Fibroblast of skin of left biceps (primary cell): ENCODE measurements at places on chromosomes 13 and 19.

- no peak for DNase-seq
Measured at GRCh38 chr13:20989656-20990321, 71.6 kb downstream of the LATS2 start.

DNA sequence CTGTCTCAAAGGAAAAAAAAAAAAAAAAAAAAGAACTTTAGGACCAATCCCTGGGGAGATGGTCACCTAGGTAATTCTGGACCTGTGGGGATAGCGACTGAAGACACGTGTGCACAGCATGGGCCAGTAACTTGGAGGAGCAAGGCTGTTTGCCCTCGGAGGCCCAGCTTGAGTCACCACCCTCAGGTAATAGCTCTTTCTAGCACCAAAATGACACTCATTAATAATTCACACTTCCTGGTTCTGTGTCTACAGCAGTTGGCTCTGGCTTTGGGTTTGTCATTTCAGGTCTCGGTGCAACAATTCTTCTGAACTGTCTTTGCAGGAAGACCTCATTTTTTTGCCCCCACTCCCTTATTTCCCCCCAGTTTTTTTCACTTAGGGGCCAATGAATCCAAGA is 3.9 kb upstream of the ATP11A start:
- DNase-seq: no peak

- no peak for DNase-seq
Measured at GRCh38 chr13:108897955-108898354, 268.5 kb downstream of the MYO16 start.

DNA sequence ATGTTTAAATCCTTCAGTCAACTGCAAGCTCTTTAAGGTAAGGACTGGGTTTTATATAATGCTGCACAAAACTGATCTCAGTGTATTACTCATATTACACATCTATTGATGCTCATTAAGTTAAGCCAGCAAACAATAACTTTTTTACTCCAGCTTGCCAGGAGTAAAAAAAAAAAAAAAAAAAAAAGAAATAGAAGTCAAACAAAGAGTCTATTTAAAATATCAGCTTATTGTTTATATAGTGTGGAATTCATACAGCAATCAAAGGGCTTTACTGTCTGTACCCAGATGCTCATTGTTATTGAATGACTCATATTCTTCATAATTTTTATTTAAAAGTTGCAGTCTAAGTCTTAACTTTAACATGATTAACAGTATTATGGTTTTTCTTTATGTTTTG is 21.8 kb upstream of the KBTBD7 start:
- DNase-seq: no peak

DNA sequence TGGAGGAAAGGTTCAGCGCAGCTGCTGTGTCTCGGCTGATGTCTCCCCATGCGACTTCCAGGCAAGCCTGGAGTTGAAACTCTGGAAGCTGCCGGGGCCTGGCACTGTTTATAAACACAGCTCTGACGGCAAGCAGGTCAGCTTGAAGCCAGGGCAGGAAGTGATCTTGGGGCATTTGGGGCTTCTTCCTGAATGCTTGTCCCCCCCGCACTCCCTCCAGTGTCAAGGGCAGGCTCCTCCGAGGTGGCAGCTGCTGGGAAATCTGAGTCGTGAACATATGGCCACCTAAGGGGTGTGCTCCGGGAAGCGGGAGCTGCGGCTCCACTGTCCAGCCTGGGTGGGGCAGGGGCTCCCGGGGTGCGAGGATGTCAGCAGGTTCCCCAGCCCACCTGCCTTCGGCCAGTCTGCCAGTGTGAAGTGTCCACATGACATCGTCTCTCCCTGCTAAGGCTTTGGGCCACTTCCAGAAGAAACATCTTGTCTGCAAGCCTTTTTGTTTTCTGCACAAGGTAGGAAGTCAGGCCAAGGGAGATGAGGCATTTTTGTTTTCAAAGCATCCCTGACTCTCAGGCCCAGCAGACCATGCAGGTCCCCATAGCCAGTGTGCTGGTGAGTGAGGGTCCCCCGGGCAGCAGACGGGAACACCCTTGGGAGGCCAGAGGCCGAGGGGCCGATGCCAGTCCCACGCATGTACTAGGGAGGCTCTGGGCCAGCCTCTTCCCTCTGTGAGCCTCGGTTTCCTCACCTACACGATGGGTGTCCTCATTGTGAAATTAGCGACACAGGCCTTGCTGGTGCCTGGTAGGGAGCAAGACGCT is 2.7 kb downstream of the PIAS4 start:
- DNase-seq: no peak

DNA sequence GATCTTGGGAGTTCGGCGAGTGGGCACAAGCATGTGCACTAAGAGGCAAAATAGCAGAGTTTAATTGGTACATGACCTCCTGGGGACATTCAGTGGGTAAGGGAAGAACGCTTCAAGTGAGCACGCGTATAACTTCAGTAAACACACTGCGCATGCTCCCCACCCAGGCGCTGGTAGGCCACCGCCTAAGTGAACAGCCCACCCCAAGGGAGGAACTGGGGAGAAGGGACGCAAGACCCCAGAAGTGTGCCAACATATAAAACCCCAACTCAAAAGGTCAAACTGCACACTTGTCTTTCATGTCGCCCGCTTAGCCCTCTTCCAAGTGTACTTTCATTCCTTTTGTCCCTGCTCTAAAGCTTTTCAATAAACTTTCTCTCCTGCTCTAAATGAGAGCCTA is 10.5 kb upstream of the NTN5 start:
- DNase-seq: no peak

DNA sequence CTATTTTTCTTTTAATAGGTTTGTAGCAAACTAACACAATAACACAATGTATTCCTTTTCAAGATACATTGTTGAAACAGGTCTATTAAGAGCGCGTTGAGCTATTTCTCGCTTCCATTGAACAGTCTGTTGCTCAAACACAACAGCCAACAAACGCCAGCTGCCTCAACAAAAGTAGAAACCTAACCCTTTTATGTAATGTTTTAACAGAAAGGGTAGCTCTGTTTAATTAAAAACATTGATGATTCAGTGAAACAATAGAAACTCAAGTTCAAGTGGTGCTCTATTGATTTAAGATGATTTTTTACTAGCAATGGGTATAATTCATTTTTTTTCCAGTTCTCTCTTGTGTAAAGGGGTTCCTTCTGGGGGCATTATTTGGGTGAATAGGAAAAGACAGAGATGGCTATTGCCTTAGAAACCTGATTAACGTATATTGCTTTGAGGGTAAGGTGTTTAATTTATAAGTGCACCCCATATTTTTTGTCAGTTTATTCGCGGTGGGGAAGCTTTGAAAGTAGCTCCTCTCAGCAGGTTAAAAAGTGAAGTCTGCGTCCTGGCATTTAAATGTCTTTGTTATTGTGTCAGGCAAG is 14.9 kb downstream of the ZIC2 start:
- DNase-seq: no peak

DNA sequence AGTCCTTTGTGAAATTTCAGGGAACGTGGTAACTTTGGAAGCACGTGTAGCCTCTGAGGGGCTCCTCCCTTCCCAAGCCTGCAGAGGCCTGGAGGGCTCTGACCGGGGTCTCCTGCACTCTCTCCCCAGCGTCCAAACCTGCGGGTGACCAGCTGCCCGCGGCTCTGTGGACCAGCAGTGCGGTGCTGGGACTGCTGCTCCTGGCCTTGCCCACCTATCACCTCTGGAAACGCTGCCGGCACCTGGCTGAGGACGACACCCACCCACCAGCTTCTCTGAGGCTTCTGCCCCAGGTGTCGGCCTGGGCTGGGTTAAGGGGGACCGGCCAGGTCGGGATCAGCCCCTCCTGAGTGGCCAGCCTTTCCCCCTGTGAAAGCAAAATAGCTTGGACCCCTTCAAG is 2.7 kb upstream of the TPGS1 start:
- no peak for DNase-seq

DNA sequence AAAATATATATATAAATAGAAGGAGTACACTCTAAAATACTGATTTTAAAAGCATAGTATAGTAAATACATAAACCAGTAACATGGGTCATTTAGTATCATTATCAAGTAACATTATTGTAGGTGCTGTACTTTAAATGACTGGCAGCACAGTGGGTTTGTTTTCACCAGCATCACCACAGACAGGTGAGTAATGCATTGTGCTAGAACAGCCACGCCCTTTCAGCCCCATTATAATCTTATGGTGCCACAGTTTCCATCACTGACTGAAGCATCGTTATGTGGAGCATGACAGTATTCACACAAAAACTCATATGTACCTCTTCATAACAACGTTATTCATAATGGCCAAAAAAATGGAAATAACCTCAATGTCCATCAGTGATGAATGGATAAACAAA is 88.3 kb downstream of the DHRS12 start:
- no peak for DNase-seq

DNA sequence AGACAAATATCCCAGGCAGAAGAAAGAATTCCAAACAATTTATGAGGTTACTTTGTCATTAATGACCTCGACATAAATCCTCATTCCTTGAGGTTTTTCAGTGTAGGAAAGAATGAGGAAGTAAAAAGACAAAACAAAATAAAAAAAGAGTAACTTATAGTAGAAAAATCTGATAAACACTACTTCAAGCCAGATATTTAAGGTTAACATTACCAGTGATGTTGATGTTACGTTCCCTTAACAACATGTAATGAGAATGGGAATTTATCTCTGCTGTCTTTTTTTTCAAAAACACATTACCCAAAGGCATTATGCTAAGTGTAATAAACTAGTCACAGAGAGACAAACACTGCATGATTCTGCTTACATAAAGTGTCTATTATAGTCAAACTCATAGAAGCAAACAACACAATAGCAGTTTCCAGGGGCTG is 935.1 kb downstream of the SLITRK1 start:
- DNase-seq: no peak

DNA sequence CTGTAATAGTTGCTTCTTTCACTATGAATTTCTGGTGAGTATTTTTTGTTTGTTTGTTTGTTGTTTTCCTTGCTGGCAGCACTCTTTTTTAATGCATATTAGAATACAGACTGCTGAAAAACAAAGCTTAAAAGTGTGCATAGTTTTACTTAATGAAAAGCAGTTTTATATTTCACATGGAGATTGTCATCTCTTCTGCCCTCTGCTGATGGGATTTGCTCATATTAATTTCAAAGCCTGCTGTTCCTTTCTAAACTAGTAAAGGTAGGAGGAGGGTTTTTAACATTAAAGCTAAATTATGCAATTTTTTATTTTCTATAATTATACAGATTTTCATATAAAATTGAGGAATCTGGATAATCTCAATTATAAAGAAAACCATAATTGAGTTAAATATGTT is 692.6 kb upstream of the SLITRK1 start:
- peak; percentile 8 for DNase-seq

DNA sequence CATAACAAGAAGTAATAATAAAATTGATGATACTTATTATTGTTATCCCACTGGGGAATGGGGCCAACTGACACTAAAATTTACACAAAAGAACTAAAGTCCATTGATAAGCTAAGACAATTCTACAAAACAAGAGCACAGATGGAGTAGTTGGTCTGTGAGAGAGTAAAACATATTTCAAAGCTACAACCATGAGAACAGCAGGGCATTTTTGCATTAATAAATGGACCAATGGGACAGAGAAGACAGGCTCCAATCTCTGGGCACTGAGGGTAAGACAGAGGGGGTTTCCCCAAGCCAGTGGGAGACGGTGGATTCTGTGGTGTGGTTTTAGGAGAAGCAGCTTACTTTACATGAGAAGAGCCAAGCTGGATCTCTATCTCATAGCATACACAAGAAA is 14.4 kb downstream of the KANK2 start:
- no peak for DNase-seq

- DNase-seq: no peak
Measured at GRCh38 chr19:56079609-56080008, 41.5 kb downstream of the ZNF787 start.

DNA sequence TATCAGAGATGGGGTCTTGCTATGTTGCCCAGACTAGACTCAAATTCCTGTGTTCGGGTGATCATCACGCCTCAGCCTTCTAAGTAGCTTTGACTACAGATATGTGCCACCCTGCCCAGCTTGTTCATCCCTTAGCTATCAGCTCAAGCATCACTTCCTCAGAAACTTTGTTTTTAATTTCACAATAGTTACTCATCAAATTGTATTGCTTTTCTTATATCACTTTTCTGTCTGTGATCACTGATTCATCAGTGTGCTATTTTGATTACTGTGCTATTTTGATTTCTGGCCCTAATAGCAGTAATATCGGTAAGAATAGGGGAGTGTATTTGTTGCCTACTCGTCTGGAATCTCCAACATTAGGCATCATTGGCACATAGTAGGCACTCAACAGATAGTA is 878.6 kb upstream of the PCDH20 start:
- no peak for DNase-seq

- no peak for DNase-seq
Measured at GRCh38 chr13:21625366-21625765, 21.4 kb upstream of the MICU2 start.

DNA sequence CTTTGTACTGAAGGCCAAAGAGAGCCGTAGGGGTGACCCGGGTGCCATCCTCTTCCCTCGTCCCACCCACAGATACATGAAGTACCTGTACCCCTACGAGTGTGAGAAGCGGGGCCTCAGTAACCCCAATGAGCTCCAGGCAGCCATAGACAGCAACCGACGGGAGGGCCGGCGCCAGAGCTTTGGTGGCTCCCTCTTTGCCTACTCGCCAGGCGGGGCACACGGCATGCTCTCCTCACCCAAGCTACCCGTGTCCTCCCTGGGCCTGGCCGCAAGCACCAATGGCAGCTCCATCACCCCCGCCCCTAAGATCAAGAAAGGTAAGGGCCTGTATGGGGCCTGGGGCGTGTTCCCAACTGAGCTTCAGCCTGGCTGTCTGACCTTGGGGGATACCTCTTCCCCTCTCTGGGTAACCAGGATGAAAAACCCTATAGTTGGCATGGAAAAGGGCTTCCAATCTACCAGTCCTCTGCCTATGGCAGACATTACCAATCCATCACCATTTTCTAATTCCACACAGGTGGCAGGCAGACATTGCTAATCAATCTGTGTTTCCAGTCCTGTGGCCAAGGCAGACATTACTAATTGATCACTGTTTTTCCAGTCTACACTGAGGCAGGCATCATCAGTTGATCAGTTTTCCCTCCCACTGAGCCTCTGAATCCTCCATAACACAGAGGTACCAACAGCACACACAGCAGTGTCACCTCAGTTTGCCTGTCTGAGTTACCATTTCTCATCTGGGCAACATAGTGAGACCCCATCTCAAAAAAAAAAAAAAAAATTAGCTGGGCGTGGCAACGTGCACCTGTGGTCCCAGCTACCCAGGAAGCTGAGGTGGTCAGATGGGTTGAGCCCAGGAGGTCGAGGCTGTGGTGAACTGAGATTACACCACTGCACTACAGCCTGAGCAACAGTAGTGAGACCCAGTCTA is 19.1 kb upstream of the WDR18 start:
- DNase-seq: no peak
